ENCODE measurements at places on chromosomes 4 and X. TPM values are rescaled to one million over a fixed set of nuclear protein-coding genes. Genes with fewer than 3 reads are reported as not detected.

The TADA2B gene
- polyA plus RNA-seq, result 4.6 TPM

The MTTP gene
- not detected for polyA plus RNA-seq

The CCNA2 gene
- not detected for polyA plus RNA-seq

The BTC gene
- polyA plus RNA-seq, result not detected

The GATA1 gene
- not detected for polyA plus RNA-seq

The PNMA3 gene
- 0.35 TPM for polyA plus RNA-seq

The SOX3 gene
- not detected for polyA plus RNA-seq

The FGFBP2 gene
- 1.4 TPM for polyA plus RNA-seq

The STK32B gene
- polyA plus RNA-seq, result not detected

The LRIT3 gene
- not detected for polyA plus RNA-seq

The PTCHD1 gene
- polyA plus RNA-seq, result not detected

The SPANXD gene
- not detected for polyA plus RNA-seq
